ENCODE measurements at places on chromosomes 6 and 20.

- no peak for DNase-seq
These were observed 35.4 kb upstream of the HMGN3 start for GRCh38 chr6:79269877-79270276.

GRCh38 chr6:12331474-12331873 is 41.3 kb downstream of the EDN1 start:
- no peak for DNase-seq

DNA sequence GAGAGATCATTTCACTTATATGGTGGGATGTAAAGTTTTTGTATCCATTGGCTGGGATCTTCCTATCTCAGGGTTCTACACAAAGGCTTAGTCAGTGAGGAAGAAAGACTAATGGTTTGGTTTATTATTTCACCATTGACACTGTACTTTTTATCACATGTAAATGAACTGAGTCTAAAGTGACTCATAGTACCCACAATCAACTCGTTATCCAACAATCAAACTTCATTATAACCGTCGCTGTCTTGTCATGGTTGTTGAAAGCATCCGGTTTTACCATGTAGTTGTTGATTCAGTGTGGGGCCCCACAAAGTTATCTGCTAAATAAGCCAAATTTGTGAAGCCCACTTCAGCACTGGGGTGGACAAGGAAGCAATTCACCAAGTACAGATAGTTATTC is 55.8 kb upstream of the MTRF1L start:
- no peak for DNase-seq

DNA sequence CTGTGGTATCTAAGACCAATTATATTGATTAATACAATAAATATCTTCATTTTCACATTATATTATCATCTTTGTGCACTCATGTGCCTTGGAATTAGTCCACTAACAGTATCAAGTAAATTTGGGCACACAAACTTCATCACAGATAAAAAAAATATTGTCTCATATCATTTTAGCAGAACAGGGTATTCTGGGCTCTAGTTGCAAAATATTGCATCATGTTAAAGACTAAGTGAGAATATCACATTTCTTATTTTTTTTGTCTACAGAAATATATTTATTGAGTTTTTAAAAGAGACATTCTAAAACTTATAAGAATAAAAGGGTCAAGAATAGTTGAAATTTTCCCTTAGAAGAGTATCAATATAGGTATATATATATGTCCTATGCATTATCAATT is 754.1 kb upstream of the MAN1A1 start:
- DNase-seq: no peak

DNA sequence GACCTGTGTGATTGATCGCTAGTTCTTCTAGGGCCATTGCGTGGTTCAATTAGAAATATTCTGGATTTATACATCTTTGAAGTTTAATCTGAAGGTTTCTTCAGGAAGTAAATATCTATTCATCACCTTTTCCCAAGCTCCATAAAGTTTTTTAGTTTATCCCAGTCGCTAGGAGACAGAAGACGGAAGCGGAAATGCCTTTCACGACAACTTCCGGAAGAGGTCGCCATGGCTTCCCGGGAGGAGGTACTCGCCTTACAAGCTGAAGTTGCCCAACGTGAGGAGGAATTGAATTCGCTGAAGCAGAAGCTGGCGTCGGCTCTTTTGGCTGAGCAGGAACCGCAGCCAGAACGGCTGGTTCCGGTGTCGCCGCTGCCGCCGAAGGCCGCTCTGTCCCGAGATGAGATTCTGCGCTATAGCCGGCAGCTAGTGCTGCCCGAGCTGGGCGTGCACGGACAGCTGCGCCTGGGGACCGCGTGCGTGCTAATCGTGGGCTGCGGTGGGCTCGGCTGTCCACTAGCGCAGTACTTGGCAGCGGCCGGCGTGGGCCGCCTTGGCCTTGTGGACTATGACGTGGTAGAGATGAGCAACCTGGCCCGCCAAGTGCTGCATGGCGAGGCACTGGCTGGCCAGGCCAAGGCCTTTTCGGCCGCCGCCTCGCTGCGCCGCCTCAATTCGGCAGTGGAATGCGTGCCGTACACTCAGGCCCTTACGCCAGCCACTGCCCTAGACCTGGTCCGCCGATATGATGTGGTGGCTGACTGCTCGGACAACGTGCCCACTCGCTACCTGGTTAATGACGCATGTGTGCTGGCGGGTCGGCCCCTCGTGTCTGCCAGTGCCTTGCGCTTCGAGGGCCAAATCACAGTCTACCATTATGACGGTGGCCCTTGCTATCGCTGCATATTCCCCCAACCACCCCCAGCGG is at the start of gene MOCS3:
Gene MOCS3, plus strand, starts transcription at position 204 of the 928 bp plus-strand sequence. Its CDS starts 25 bp downstream, at position 229.
- peak; percentile 66 for DNase-seq

DNA sequence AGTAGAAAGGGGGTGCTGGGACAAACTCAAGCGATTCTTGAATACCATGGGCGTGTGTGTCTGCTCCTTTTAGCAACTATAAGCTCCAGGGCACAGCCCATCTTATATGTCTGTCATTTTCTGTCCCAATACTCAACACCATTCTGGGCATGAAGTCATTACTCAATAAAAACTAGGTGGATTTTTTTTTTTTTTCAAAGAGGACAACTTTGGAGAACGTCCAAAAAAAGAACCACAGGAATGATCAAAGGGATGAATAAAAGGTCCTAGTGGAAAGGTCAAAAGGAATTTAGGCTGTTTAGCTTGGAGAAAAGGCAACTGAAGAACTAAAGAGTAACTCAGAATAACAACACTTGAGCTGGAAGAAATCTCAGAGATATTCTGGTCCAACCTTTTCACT is 24.4 kb downstream of the UQCC1 start:
- DNase-seq: no peak

GRCh38 chr6:98039904-98040607 is 757.0 kb upstream of the MMS22L start:
- no peak for DNase-seq

DNA sequence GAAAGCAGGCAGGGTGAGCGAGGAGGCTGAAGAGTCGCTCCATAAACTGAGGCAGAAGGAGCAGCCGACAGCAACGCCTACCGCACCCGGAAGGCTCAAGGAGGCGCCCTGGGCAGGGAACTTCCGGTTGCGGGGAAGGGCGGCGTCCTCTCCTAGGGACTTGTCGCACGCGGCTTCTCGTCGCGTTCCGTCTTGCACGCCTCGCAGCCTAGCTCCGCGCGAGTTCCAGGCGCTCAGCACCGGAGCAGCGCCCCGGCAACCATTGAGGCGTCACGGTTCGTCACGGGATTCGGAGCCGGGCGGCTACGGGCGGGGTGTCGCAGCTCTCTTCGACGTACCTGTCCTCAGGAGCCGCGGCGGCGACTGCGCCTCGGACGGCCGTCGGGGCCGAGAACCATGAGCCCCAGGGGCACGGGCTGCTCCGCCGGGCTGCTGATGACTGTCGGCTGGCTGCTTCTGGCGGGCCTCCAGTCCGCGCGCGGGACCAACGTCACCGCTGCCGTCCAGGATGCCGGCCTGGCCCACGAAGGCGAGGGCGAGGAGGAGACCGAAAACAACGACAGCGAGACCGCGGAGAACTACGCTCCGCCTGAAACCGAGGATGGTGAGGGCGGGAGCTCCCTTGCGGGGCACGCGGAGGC is at the start of gene SPACA1:
Gene SPACA1, plus strand, starts transcription at position 332 of the 641 bp plus-strand sequence. Its CDS starts 65 bp downstream, at position 397.
- DNase-seq: no peak

- DNase-seq: no peak
These were observed 47.9 kb upstream of the ISM1 start for GRCh38 chr20:13173201-13173600.

DNA sequence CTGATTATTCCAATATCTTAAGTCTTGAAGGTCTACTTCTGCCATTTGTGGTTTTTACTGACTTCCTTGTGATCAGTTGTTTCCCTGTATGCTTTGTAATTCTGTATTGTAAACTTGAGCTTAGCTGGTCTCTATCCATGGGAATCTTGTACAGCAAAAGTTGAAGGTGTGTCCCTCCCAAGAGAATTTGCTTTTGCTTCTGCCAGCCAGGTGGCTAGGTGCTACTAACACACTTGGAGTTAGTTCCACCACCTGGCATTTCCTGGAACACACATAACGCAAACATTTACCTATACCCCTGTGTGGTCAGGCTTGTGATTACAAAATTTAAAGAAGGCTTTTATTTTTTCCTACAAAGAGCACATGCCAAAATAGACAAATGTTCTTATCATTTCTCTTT is 141.2 kb downstream of the GRM4 start:
- DNase-seq: no peak

GRCh38 chr6:70241991-70242420 is 60.9 kb downstream of the COL9A1 start:
- DNase-seq: no peak

- no peak for DNase-seq
These were observed 48.2 kb downstream of the GMDS start for GRCh38 chr6:2197177-2197671.

DNA sequence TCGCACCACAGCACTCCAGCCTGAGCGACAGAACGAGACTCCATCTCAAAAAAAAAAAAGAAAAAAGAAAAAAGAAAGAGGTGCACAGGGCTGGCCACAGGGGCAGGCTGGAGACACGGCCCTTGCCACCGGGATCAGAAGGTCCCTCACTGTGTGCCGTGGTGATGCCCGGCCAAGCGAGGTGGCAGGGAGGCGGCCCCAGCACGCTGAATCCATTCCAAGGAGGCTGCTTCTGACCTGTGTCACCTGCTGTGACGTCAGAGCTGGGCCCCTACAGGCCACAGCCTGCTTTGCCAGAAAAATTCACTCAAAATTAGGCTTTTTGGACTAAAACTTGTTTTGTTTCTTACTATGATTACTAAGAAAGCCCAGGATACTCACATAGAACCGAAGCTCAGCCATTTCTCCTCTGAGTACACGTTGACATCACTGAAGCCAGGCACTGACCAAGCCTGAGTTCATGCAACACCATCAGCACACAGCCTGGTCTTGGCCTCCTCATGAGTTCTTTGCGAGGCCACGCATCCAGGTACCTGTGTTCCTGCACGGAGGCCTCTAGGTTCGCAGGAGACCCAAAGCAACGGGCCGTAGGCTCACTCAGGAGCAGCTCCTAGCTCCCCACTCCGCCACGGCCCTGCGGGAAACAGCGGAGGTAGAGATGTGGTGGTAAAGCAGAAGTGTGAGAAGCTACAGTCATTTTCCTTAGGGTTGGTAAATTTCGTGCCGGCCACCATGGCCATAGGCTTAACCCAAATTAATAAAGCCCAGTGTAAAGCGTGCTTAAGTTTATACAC is 67.8 kb downstream of the THBS2 start:
- DNase-seq: no peak

GRCh38 chr6:168273441-168274036 is 46.0 kb downstream of the DACT2 start:
- no peak for DNase-seq

- no peak for DNase-seq
These were observed 207.5 kb downstream of the HIVEP2 start for GRCh38 chr6:142737368-142738034.

DNA sequence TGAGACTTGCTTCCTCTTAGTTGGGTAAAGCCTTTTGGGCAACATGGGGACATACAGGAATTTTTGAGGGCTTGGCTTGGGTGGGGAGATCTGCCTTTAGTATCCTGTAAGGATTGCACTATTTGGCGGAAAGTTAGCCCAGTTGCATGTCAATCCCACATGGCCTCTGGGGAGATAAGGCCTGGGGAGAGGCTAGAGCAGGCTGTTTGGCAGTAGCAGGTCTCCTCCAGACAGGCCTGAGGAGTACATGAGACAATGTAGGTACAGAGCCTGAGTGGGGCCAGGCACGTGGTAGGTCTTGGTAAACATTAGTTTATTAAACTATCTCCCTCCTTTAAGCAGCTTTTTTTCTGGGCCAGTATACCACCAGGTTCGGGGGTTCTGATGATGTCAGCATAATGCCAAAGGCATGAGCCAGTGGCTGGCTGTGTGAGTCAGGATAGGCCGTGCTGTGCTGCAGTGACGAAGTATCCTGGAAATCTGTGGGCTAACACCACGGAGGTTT is 147.9 kb downstream of the VEGFA start:
- no peak for DNase-seq

DNA sequence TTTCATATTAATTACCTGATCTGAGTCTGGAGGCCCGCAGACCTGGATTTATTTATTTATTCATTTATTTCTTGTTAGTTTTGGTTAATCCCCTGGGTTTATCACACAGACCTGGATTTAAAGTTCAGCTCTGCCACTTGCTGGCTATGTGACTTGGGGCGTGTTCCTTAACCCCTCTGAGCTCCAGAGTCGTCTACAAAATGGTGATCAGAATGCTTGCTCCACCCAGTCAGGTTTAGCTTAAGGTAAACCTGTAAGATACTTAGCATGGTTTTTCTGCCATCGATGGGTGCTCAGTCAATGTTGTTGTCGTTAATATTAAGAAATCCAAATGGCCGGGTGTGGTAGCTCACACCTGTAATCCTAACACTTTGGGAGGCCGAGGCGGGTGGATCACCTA is 23.4 kb downstream of the SHLD1 start:
- DNase-seq: no peak

GRCh38 chr6:12572896-12573827 is 143.4 kb upstream of the PHACTR1 start:
- no peak for DNase-seq

DNA sequence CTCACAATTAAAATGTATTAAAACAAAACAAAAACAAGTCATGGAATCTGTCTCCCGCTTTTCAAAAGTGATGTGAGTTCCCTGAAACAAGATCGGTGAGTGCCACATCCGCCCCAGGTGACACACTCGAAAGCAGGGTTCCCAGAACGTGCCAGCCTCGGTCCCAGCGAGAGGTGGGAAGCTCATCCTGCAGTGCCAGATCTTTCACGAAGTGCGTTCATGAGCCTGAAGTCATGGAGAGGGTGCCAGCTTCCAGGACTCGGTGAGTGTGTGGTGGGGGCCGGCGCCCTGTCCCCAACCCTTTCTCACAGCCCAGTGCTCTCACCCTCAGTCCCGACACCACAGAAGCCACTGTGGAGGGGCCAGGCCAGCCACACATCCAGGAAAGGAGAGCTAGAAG is 127.4 kb downstream of the WDR27 start:
- no peak for DNase-seq

DNA sequence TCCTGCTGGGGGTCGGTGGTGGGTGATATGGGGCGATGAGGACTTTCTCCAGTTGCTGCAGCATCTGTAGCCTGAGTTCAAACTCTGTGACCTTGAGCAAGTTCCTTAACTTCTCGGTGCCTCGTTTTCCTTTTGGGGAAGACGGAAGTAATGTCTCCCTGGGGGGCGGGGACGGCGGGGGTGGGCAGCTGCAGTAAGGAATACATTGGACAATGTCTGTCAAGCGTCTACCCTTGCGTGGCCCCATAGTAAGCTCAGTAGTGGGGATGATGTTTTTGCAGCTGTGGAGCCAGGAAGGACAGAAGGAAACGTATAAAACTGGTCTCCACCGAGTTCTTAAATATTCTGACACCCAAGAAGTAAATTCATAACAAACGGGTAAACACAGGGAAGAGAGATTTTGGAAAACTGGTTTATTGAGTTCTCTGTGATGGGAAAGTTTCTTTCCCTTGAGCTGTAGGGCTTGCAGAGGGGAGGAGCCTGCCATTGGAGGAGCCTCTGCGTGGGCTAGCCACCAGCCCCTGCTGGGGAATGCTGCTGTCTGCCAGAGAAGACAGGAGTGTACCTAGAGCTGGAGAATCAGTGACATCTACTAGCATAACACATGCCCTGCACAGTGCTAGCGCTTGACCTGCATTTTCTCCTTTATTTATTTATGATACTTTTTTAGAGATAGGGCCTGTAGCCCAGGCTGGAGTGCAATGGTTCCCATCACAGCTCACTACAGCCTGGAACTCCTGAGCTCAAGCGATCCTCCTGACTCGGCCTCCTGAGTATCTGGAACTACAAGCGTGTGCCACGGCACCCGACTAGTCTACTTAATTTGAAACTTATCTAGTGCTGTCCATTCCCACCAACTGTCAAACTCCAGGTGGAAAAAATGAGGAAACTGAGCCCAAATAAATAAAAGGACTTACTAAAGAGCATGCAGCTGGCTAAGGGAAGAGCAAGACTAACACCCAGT is 1.2 kb upstream of the ACSS1 start:
- no peak for DNase-seq

GRCh38 chr6:42104804-42105125 is 37.7 kb downstream of the C6orf132 start:
- no peak for DNase-seq

All from stimulated activated CD8-positive, alpha-beta memory T cell treated with anti-CD3 and anti-CD28 coated beads, Interleukin-15, amount 100 ng/mL, for 48 hours (primary cell).